Mesothelial cell of epicardium (in vitro differentiated cells): ENCODE measurements at places on chromosomes 3 and 15.

DNA sequence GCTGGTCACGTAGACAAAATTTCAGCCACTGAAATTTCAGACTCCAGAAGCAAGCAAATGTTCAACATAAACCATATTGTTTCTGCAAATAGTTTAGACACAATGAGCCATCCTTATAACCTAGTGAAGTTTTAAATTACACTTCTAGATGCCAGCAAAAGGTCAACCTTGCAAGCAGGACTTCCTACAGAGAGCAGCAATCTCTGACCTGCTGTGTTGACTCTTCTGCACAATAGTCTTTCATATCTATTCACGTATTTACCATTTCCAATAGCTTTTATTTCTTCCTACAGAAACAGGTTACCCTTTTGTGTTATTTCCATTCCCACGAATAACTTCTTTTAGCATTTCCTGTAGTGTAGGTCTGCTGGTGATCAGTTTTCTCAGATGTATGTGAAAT lies 10.6 kb downstream of the LMLN start:
- no peaks in the 10 kb centered on the region for H3K27me3 ChIP-seq
- no peak overlapping the region for H3K4me3 ChIP-seq
- H3K4me1 ChIP-seq: no peaks in the 10 kb centered on the region
- H3K27ac ChIP-seq: no peak overlapping the region

GRCh38 chr3:183517607-183518006 lies 37.9 kb downstream of the KLHL6 start:
- H3K27ac ChIP-seq: no peak overlapping the region
- H3K4me3 ChIP-seq: no peak overlapping the region
- peaks cover 23% of the 10 kb centered on the region for H3K4me1 ChIP-seq
- H3K27me3 ChIP-seq: peaks cover 5% of the 10 kb centered on the region
- H3K36me3 ChIP-seq: no peaks in the 10 kb centered on the region

DNA sequence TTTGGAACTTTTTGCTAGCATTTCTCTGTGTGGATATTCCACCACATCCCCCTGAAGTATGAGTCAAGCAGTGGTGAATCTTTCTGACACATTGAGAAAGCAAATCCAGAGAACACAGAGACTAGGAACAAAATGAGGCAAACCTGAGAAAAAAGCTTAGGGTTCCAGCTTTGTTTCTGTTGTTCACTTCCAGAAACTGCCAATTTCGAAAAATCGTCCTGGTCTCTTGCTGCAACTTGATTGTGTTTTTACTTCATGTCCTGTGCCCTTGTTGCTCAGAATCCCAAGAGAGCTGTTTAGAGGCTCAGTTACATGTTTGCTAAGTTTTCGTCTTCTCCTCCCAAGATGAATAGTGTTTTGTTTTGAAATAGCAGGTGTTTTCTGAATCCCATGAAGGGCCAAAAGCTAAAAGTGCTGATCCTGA lies 13.7 kb downstream of the MAP2K1 start:
- no peaks in the 10 kb centered on the region for H3K27me3 ChIP-seq
- H3K36me3 ChIP-seq: peaks cover 2% of the 10 kb centered on the region
- H3K27ac ChIP-seq: no peak overlapping the region
- no peak for DNase-seq
- no peak overlapping the region for H3K4me3 ChIP-seq

GRCh38 chr3:87088993-87089841 lies 98.3 kb upstream of the VGLL3 start:
- H3K27ac ChIP-seq: no peak overlapping the region
- no peak for DNase-seq
- no peaks in the 10 kb centered on the region for H3K36me3 ChIP-seq
- H3K4me3 ChIP-seq: no peak overlapping the region

DNA sequence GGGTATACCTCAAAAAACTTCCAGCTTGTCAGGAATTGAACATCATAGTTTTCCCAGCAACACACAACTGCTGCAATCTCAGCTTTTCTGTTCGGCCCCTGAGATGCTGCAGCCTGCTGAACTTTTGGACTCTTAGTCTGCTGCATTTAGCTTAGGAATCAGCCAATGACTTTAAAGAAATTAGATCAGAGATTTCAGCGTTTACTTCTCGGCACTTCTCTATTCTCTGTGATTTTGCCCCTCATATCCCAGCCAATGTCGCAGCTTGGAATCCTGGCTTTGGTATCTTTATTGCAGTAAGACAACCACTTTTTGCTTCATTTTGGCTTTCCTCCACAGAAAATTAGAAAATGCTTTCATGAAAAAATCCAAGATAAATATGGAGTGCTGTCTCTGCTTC lies 86.3 kb upstream of the MCTP2 start:
- H3K27me3 ChIP-seq: peaks cover 9% of the 10 kb centered on the region
- H3K4me3 ChIP-seq: no peak overlapping the region
- peaks cover 3% of the 10 kb centered on the region for H3K36me3 ChIP-seq
- peak overlapping the region; percentile 25 for H3K27ac ChIP-seq
- peaks cover 4% of the 10 kb centered on the region for H3K4me1 ChIP-seq

- H3K27ac ChIP-seq: peak overlapping the region; percentile 11
These were observed 72.7 kb upstream of the FNDC3B start for GRCh38 chr3:171966533-171967136.

- DNase-seq: no peak
- H3K36me3 ChIP-seq: no peaks in the 10 kb centered on the region
- peaks cover 40% of the 10 kb centered on the region for H3K4me1 ChIP-seq
- H3K27ac ChIP-seq: no peak overlapping the region
- H3K27me3 ChIP-seq: no peaks in the 10 kb centered on the region
- H3K4me3 ChIP-seq: no peak overlapping the region
These were observed 124.9 kb upstream of the RASGRP1 start for GRCh38 chr15:38689522-38689921.

- peak overlapping the region; percentile 58 for H3K27ac ChIP-seq
- peaks cover 54% of the 10 kb centered on the region for H3K4me1 ChIP-seq
- H3K27me3 ChIP-seq: peaks cover 11% of the 10 kb centered on the region
- H3K4me3 ChIP-seq: no peak overlapping the region
- no peaks in the 10 kb centered on the region for H3K36me3 ChIP-seq
These were observed 47.7 kb upstream of the DUT start for GRCh38 chr15:48283396-48284145.
